ENCODE measurements at places on chromosomes 12 and 14. TPM values are rescaled to one million over a fixed set of nuclear protein-coding genes. Genes with fewer than 3 reads are reported as not detected.

GRCh38 chr14:106556665-106557289 is 1030.4 kb downstream of the TMEM121 start:
- no peak for DNase-seq

GRCh38 chr14:63273717-63274655 is 44.7 kb downstream of the GPHB5 start:
- DNase-seq: no peak

DNA sequence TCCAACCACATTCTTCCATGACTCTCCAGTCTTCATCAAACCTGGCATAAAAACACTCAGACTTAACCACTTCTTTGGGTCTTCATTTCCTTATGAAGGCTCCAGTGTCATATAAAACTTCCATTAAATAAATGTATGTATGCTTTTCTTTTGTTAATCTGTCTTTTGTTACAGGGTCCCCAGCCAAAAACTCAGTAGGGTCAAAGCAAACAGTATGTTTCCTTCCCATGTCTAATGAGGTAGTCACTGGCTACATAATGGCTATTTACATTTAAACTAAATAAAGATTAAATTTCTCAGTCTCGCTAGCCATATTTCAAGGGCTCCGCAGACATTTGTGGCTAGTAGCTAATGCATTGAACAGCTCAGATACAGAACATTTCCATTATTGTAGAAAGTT is 40.1 kb upstream of the STAB2 start:
- no peak for DNase-seq

ADSS1 gene
- total RNA-seq: 1.9 TPM

GRCh38 chr12:53399896-53400295 is 19.9 kb downstream of the SP1 start:
- no peak for DNase-seq

DNA sequence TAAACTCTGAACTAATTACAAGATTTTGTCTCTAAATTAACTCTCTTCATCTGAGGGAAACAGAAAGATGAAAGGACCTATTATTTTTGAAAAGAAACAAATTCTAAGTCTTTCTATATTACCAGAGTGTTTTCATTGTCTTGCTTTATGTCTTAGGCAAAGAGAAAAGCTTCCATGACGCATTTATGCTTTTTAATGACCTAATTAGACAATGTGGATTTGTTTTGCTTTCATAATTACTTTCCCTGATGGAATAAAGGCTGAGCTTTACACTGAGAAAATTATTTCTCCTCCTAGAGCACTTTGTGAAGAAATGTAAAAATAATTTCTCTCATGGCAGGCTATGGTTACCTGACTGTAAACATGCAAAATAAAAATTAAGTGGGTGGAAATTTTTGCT is 138.0 kb upstream of the SLCO1C1 start:
- DNase-seq: no peak

- DNase-seq: no peak
Measured at GRCh38 chr12:132542661-132543060, 52.7 kb downstream of the FBRSL1 start.

MYG1 gene
- 61.1 TPM for total RNA-seq

UNG gene
- total RNA-seq: 45.4 TPM

DNA sequence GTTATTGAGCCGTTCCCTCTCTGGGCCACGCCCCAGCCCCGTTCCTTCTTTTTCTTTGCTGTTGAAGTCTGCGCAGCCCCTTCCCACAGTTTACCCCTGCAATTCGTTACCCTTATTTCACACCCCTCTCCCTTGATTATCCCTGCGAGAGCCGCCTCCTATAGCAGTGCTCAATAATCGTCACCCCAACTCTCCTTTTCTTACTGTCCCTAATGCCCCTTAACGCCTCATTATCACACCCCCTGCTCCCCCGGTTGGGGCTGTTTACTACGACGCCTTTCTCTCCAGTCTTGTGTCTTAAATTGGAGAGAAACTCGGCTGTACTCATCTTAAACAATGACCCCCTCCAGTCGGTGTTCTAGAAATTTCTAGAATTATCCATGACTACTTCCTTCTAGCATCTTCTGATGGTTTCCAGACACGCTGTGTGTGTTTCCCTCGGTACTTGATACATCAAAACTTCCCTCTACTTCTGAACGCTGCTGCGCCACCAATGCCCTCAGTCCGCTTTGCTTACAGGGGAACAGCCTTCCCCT is 713 bp upstream of the FBXL14 start:
- DNase-seq: no peak

GRCh38 chr12:25156061-25156460 is 38.9 kb downstream of the DNAI7 start:
- DNase-seq: no peak

- DNase-seq: no peak
Measured at GRCh38 chr12:26728205-26729050, 104.6 kb downstream of the ITPR2 start.

- DNase-seq: no peak
Measured at GRCh38 chr12:13181375-13182070, 15.0 kb upstream of the EMP1 start.

CLEC7A gene
- not detected for total RNA-seq

GRCh38 chr14:103109535-103110441 is 13.5 kb upstream of the TNFAIP2 start:
- peak; percentile 32 for DNase-seq

GRCh38 chr12:126342866-126343265 is 1277.6 kb downstream of the AACS start:
- DNase-seq: no peak

USP44 gene
- total RNA-seq: 3.1 TPM

HOXC12 gene
- not detected for total RNA-seq

PLA2G1B gene
- total RNA-seq: not detected

DNA sequence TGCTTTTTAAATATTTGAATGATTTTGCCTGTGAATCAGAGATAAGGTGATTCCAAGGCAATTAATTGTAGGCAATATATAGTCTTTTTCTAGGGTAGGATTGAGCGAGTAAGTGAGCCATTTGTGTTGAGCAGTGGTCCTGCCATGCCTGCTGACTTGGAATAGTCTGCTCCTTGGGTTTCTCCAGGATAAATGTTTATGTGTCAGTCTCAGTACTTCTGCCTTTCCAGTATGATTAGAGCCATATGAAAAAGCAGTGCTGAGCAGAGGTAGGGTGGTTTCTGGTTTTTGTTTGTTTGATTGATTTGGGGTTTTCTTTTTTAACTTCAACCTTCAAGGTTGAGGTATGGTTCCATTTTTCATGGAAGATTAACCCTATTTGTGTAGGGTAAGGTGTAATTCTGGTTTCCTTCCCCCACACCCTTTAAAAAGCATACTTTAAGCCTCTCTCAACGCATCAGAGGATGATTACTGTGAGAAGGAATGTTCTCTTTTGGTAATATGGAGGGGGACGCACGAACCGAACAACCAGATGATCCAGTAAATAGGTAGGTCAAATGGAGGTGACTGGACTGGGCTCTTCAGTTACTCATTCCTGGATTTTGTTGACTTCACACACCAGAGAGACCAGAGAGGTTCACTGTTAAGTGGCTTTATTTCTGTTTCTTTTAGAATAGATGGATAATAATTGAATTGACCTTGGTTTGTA is 22.7 kb downstream of the FRMD6 start:
- DNase-seq: no peak

RDH16 gene
- 0.09 TPM for total RNA-seq

MYO1H gene
- not detected for total RNA-seq

DNA sequence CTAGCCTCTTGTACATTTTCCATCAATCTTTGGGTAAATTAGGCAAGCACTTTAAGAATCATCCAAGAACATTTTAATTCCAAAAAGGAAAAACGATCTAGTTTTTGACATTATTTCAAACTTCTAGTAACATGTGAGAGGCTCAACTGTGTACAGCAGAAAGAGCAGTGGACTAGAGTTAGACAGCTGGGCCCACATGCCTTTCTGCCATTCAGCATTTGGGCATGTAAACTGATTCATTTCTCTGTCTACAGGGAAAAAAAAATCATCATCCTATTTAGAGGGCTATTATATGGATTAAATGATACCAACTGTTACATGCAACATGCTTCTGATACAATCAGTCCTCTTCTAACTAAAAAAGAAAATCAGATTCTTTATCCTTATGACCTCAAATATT is 17.7 kb downstream of the ATP2B1 start:
- DNase-seq: no peak

- DNase-seq: no peak
Measured at GRCh38 chr12:53550595-53550994, 43.3 kb upstream of the NPFF start.

GNB3 gene
- 9.4 TPM for total RNA-seq
